ENCODE measurements at places on chromosomes 6 and 20.

GRCh38 chr6:121441477-121441876 lies 6.0 kb downstream of the GJA1 start:
- no peak for DNase-seq

DNA sequence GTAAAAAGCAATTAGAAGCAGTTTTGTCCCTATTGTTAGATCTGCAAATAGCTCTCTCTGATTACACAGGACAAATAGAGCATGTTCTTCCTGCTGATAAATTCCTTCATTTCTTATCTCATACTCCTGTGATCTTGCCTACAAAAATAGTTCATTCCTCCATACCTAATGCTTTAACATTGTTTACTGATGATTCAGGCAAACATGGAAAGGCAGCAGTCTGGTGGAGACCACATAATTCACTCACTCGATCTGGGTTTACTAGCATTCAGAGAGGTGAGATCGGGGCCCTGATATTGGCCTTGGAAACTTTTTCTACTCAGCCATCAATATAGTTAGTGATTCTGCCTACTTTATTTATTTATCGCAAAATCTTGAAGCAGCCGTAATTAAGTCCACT lies 20.2 kb downstream of the HLA-DPA1 start:
- DNase-seq = no peak

- DNase-seq = no peak
These were observed 190.0 kb upstream of the COL21A1 start for GRCh38 chr6:56437171-56437900.

GRCh38 chr6:162942866-162943265 lies 215.1 kb downstream of the PACRG start:
- no peak for DNase-seq

- DNase-seq = no peak
These were observed 14.3 kb upstream of the SERINC3 start for GRCh38 chr20:44536175-44536574.

DNA sequence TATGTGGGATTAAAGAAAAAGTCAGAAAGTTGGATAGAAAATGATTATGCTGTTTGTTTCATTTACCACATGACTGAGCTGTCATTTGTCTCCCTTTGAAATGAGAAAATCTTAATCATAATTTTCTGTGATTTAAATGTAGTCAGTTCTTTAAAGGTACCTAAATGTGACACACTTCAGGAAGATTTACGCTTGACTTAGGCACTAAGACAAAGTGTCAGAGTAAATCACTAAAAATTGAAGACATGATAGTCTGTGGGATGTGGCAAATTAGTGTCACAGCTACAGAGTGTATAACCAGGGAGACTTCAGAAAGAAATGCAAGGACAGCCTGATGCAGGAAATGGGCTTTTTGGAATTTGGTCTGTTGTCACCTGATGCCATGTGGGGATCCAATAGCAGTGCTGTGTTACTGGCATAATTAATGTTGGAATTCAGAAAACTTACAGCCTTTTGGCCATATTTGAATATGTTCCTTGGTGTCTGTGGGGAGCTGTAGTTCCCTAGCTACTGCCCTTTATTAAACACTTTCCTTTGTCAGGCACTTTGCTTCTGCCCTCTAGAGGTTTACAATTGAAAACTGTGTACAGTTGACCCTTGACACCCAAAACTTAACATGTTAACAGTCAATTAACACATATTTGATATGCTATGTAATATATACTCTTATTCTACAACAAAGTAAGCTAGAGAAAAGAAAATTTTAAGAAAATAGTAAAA lies 493.8 kb downstream of the UTRN start:
- no peak for DNase-seq

GRCh38 chr6:144062786-144063185 lies 32.6 kb downstream of the SF3B5 start:
- DNase-seq = no peak

GRCh38 chr6:126039284-126039683 lies 52.9 kb downstream of the TRMT11 start:
- no peak for DNase-seq

DNA sequence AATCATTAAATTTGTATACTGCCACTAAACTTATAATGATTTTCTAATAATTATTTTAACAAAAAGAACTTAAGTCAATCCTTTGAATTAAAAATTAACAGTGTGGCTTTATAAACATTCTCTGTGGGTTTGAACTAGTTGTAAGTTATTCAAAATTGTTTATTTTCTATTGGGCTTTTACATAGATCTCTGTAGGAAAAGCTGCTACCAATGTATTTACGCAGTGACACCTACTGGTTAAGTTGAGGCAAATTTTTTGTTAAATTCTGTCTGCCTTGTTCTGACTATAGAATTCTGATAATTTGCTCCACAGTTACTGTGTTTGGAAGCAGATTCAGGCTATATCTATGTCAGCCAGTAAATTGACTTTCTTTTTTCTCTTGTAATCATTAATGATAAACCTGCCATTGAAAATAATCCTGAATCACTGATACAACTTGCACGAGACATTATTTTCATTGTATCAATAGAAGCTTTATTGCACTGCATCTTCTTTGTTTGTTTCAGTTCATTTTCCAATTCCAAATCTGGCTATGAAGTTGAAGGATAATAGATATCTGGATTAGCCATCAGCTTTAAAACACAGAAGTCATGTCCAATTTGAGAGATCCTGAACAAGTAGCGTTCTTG lies 66.0 kb upstream of the UTRN start:
- DNase-seq = peak; percentile 67

GRCh38 chr6:151111670-151112069 lies 128.1 kb upstream of the AKAP12 start:
- DNase-seq = no peak

DNA sequence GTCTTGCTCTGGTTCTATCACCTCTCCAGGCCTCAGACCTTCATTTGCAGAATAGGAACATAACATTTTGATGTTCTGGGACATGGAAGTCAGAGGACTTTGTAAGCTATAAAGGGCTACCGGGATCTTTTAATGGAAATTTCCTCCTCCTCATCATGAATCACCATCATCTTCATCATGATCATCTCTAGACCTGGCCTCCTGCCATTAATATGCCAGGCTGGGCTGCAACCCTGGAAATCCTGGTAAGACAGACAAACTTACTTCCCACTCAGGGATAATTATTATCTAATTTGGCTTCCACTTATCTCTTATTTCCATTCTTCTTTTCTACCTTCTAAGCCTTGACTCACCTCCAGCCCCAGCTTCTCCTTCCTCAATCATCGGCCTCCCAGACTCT lies 41.0 kb upstream of the MRPS18A start:
- no peak for DNase-seq

DNA sequence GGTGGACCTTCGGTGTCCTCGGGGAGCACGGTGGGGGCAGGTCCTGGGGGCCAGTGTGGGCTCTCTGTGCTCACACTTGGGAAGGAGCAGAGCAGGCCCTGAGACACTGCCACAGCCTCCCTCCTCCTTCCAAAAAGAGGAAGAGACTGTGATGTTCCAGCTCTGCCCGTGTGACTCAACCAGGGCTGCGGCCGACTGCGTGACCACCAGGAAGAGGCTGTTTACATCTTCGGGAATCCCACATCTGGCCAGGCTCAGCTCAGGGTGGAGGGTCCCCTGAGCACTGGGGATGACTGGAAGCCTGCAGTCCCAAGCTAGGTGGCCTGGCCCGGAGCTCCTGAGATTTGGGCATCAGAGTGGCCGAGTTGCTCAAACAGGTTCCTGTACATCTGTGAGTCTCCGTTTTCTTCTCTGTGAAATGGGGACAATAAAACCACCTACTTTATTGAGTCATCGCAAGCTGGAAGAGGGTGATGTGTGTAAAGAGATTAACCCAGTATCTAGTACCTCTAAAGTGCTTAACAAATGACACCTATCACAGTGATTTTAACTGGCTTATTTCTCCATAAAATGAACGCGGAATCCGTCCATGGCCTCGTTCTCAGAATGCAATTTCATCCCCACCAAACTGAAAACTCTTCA lies 242.1 kb downstream of the DLL1 start:
- DNase-seq = no peak

- DNase-seq = no peak
These were observed 400.8 kb upstream of the HSF2 start for GRCh38 chr6:121998631-121999030.

- DNase-seq = no peak
These were observed 82.3 kb downstream of the EPHA7 start for GRCh38 chr6:93337014-93337413.

- DNase-seq = no peak
These were observed 46.1 kb downstream of the HLA-F start for GRCh38 chr6:29769336-29769735.

- DNase-seq = no peak
These were observed 42.9 kb upstream of the FAM184A start for GRCh38 chr6:119121367-119121766.

DNA sequence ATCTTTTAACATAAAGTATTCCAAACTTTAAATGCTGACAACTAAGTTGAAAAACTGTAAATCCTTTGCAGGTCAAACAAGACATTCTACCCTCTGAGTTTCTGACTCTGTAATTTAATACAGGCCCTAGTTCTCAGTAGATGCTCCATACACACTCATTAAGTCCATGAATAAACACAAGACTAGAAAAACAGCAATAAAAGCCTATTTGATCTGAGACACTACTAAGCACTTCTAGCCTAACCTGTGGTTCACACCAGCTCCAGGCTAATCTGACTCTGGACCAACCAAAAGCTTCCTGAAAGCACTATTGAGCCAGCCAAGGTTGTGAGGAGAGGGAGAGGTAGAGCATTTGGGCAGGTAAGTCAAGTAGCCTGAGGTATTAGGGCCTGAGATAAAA lies 103.9 kb downstream of the EPM2A start:
- peak; percentile 8 for DNase-seq

DNA sequence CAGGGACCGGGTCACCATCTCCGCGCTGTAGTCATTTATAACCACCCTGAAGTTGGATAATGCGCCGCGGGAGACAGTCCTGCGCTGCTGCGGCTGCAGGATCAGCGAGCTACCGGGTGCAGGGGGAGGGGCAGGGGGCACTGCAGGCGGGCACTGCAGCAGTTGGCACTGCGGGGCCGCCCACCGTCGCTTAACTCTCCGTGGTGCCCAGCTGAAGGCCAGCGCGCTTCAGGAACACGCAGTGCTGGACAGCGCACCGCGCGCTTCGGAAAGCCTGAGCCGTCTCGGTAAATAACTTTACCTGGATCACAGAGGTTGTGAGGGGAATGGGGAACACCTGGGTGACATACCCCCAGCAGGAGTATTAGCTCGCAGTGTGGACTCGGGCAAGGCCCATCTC lies 12.4 kb upstream of the LRFN2 start:
- DNase-seq = no peak

GRCh38 chr6:49299279-49299678 lies 163.8 kb downstream of the MMUT start:
- DNase-seq = no peak

- DNase-seq = no peak
These were observed 108.9 kb upstream of the KCNG1 start for GRCh38 chr20:51131811-51132210.

DNA sequence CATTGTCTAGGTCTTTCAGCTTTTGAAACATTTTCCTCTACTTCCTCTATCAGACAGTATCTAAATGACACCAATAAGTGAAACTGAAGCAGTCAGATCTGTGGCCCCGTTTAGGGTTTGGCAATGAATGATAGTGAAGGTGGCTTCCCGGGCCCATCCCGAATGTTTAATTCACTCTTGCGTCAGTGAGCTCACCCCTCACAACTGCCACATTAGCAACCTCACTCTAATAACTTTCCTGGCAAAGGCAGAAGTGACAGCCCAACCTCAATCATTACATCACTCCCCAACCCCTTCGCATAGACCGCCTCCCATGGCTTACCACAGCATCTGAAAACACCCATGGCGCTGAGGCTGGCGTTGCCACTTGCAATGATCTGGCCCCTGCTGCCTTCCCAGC lies 92.4 kb upstream of the CD83 start:
- DNase-seq = no peak

DNA sequence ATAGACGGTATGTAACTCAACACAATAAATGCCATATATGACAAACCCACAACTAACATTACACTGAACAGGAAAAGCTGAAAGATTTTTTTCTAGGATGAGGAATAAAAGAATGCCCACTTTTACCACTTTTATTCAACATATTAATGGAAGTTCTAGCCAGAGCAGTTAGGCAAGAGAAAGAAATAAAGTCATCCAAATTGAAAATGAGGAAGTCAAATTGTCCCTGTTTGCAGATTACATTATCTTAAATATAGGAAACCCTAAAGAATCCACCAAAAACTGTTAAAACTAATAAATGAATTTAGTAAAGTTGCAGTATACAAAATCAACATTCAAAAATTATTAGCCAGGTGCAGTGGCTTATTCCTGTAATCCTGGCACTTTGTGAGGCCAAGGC lies 24.6 kb upstream of the ADGB start:
- DNase-seq = no peak

GRCh38 chr20:7313047-7313446 lies 545.6 kb downstream of the BMP2 start:
- DNase-seq = no peak

GRCh38 chr6:106783640-106784566 lies 154.5 kb downstream of the QRSL1 start:
- DNase-seq = no peak

DNA sequence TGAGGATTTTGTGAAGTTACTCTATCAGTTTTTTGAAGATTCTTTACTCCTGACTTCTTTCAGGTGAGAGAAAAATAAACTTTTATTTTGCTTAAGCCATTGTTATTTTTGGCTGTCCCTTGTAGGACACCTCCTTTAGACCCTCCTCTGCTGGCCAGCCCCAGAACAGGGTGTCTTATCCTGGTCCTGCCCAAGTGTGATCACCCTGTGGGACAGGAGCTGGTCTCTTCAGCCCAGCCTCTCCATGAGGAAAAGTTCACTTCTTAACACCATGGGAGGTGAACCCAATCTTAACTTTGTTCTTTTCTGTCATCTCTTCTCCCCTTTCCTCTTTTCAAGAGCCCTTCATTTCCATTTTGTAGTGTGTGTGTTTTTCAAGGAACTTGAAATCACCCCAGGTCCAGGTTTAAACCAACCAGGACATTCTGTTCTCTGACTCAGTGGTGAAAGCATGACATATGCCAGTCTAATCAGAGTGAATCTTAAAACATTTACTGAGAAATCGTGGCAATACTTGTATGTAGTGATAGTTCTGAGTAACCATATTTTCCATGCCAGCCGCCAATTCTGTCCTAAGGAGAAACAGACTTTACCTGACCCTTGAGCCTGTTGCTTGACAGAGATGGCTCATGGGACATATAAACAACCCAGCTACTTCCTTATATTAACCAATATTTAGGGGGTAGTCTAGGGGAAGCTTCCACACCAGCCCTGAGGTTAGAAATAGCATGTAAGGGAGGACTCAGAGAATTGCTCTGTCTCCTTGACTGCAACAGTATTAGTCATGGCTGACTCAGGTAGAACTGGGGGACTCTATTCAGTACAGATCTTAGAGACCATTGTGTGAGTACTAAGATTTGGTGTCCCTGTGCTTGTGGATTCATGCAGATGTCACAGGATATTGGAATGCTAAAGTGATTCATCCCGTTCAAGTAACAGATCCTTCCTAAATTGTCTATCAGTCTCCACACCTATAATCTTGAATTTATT lies 48.8 kb downstream of the FLRT3 start:
- DNase-seq = no peak
